ENCODE measurements at places on chromosomes 11 and 22.

DNA sequence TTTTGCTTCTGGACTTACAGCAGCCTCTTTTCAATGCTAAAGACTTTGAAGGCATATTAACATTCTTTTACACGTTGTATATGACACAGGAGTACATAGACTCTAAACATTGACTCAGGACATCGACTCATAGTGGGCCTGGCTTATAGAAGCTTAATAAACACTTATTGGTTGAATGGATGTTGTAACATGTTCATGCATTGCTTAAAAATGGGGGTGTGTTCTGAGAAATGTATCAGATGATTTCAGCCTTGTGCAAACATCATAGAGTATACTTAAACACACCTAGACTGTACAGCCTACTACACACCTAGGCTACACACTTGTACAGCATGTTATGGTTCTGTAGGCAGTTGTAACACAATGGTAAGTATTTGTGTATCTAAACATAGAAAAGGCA lies 17.9 kb downstream of the TTC17 start:
- DNase-seq: no peak

DNA sequence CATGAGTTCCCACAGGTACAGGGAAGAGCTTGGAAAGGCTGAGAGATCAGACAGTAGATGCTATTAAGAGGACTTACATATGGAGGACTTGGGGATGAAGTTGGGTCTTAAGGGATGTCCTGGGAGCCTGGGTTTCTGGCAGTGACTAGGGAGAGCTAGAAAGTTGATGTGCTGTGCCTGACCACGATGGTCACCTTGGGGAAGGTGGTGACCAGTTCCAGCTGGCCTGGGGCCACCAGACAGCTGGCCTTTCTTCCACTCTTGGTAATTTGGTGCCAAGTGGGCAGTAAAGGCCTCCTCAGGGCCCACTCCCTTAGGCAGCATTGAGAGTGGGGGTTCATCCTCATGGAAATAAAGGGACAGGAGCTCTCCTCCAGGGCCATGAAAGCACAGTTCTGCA lies 13.9 kb upstream of the CSF2RB start:
- DNase-seq: no peak

- DNase-seq: no peak
These were observed 66.0 kb downstream of the PHF21B start for GRCh38 chr22:44943701-44944324.

DNA sequence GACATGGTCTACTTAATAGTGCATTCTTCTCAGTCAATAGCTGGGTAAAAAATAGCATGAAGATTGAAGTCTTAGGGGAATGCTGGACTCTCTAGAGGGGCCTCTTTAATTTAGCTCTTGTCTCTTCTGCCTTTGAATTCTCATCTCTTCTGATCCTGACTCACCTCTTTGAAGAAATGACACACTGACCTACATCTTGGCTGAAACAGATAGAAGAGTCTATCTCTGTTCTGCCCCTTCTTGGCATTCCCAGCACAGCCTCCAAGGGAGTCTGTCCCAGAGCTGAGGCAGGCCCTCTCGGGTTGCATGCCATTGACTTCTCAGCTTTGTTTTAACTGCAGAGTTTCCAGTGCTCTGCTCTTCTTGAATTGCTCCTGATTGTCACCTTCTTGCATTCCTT lies 55.7 kb downstream of the PTPRJ start:
- no peak for DNase-seq

DNA sequence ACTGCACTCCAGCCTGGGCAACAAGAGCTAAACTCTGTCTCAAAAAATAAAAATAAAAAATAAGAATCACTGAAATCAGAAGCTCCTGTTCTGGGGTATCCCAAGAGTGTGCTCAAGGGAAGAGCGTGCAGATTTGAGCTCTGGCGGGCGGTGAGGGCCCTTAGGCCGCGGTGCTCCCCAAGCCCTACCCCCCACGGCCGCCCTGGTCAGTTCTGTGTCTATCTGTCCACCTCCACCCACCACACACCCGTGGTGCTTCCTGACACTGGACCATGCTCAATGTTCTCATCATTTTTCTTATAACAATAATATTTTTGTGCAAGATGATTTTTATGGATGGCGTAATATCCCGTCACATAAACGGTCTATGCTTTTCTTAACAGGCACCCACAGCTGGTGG lies 71.1 kb downstream of the RTL6 start:
- DNase-seq: no peak

GRCh38 chr11:35629914-35630313 lies 11.7 kb downstream of the FJX1 start:
- DNase-seq: no peak

GRCh38 chr11:63532799-63533475 lies 3.7 kb upstream of the PLAAT4 start:
- DNase-seq: no peak

DNA sequence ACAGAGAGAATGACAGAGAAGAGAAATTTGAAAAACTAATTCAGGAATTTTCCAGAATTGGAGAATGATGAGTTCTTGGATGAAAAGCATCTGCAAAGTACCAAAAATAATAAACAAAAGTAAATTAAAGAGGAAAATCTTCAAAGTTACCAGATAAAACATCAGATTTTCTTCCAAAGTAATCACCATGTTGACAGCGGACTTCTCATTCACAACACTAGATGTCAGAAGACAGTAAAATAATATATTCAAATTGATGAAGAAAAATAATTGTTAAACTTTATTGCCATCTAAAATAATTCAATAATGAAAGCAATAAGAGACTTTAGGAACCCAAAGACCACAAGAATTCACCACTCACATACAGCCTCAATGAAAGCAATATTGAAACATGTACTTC lies 355.2 kb downstream of the DYNC2H1 start:
- DNase-seq: no peak

- DNase-seq: no peak
These were observed 64.3 kb upstream of the CHRM4 start for GRCh38 chr11:46455834-46456233.

DNA sequence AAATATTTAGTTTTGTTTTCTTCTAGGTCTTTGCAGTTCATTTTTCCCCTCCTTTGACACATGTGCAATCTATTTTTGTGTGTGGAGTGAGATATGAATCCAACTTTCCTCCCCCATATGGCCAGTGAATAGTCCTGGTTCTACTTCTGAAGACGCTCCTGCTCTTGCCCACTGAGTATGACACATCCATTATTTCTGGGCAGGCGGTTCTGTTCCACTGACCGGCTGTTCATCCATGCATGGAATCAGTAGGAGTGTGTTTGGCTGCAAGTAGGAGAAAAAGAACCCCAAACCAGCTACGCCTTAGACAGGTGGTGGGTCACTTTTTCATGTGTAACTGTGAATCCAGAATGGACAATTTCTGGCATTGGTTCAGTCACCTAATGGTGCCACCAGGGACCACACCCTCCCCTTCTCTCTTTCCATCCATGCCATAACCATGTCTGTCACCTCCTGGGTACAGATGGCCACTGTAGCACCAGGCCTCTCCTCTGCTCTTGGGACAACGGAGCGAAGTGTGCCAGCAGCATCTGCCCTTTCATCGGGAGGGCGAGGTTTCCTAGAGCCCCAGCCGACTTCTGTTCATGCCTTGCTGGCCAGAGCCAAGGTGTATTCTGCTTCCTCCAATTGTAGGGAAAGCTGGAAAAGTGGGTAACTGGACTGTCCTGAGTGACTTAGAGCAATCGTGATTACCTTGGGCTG lies 67.4 kb upstream of the SLC22A12 start:
- no peak for DNase-seq

DNA sequence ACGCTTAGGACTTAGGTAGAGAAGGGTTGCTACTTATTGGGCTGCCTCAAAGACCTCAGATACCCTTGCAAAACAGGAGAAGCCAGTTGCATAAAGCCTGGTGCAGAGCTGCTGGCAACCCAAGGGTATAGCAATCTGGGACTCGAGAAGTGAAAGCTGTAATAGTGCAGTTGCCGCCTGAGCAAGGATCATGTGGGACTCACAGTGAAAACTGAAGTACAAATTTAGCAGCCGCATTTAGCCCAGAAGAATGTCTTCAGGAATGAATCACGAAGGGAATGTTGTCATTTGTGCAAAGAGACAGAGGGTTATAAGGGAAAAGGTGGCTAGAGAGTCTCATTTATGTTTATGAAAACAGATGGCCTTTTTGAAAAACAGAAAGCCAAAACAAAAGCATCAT lies 267.2 kb downstream of the TENM4 start:
- DNase-seq: no peak

DNA sequence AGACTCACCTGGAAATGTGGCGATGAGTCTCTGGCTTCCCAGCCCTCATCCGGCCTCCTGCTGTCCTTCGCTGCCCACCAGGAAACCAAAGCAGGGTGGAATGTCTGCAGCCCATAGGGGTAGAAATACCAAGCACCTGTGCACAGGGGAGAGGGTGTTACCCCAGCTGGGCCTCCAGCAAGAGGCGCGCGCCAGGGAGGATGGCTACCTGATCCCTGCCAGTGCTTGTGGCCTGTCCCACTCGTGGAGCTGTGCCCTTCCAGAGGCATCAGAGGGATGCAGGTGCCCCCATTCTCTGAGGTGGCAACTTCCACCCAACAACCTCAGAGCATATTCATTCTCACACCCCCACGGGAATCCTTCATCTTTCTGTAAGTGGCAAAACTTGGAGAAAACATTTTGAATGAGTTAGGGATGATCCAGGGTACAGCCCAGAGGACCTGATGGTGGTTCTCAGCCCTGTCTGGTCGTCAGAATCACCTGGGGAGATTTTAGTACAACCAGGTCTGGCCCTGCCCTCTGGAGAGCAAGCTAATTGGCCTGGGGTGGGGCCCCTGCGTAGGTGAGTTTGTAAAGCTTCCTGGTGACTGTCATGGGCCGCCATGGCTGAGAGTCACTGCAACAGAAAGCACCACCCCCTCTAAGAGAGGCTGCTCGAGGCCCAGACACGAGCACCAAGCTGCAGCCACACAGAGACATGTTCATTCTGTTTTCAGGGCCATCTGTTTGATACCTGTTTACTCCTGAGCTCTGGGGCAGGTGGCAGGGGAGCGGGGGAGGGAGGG lies 9.9 kb downstream of the SUN2 start:
- no peak for DNase-seq

GRCh38 chr11:12694183-12694531 lies 19.9 kb downstream of the TEAD1 start:
- DNase-seq: no peak

GRCh38 chr11:100863080-100863581 lies 176.0 kb downstream of the ARHGAP42 start:
- DNase-seq: no peak

DNA sequence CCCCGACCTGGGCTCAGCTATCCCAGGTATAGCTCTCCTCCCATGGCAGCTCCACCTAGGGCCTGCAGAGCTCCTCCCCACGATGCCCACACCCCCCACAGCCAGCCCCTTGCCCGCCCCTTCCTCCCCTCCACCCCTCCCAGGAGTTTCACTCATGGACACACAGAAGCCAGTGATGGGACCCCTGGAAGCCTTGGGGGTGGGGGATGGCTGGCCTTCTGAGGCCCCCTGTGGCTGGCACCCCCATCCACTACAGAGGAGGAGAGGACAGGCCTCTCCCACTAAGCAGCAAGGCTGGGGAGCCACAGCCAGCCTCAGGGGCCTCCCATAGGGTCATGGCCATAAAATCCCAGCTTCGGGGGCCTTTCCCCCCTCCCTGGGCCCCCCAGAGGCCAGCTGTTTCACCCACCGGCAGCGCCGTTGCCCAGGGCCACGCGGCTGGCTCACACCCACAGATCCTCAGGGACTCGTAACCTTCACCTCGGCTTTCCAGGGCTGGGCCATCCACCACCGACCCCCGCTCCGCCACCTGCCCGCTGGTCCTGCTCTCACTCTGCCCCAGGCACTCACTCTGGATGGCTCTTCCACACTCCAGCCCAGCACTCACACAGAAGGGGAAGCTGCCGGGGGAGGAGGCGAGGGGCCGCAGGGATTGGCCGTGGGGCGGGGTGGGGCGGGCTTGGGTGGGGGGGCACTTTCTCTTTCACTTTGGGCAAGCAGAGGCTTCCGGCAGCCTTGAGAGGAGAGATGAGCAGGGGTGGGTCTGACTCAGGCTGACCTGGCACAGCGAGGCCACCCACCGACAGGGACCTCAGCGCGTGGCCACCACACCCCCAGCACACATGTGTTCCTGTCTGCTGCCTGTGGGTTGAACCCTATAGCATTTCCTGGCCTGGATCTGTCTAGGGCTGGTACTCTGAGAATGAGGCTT lies 2.2 kb downstream of the SLC25A22 start:
- peak; percentile 55 for DNase-seq

GRCh38 chr11:111370902-111371578 lies 8.0 kb downstream of the POU2AF1 start:
- no peak for DNase-seq

GRCh38 chr22:38136607-38137006 lies 26.1 kb upstream of the BAIAP2L2 start:
- no peak for DNase-seq

GRCh38 chr11:105937331-105937730 lies 84.7 kb downstream of the MSANTD4 start:
- no peak for DNase-seq

GRCh38 chr11:133842730-133843129 lies 2.6 kb downstream of the SPATA19 start:
- no peak for DNase-seq

DNA sequence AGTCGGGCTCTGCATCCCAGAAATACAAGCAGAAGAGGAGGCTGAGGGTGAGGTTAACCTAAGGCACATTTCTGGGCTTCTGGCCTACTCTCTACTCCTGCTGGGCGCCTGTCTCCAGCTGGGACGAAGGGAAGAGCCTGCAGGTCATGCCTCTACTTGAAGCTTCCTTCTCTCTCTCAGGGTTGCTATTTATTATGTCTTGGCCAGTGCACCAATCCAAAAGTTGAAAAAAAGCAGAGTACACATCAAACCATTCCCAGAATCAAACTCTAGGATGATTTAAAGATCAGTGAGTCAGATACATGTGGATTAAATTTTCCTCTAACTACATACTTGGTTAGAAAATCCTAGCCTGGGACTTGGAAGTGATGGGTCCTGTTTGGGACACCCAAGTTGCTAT lies 60.2 kb upstream of the CDON start:
- no peak for DNase-seq

DNA sequence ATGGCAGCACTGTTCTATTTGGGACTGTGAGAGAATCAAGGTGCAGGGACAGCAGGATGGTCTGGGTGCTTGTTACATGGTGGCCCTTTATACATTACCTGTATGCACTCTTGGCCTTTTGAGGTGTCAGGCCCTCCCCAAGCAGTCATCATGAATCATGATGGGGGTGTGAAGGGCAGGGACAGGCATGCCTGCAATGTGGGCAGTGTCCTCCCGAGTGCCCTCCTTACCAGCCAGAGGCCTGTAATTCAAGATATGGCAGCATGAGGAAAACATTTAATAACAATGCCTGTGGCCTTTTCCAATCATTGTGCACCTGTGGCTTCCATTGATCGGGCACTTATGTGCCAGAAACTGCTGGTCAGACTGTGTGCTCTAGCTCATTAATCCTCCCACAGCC lies 25.5 kb upstream of the CYP2D6 start:
- DNase-seq: no peak

DNA sequence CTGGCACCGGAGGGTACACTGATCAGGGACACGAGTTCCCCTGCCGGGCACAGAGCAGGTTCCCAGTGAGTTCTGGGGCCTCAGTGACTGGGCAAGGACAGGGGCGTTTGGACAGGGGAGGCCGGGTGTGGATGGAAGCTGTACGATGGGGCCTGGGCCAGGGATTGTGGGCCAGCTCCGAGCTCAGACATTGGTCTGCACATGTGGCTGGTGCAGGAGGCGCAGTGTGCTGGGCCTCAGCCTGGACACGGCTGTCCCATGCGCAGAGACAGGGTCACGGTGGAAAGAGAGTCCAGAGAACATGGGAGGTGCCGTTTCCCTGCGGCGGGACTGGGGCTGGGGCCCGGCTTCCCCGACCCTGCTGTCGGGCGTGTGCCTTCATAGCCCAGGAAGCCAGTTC lies 60.7 kb downstream of the CDKN1C start:
- no peak for DNase-seq

- DNase-seq: no peak
These were observed 6.3 kb upstream of the PYGM start for GRCh38 chr11:64765851-64766665.

- DNase-seq: no peak
These were observed 57.6 kb downstream of the NAV2 start for GRCh38 chr11:19770277-19770676.
